ENCODE measurements at places on chromosomes 1 and 21.
A peak's percentile ranks its signal among the peaks of the same experiment; 100 is the strongest.

GRCh38 chr1:25800703-25801377 lies 847 bp downstream of the SELENON start:
- no peak for DNase-seq

GRCh38 chr1:19799230-19800075 lies at the start of gene TMCO4:
TMCO4 (minus strand) TSS chr1:19799916; CDS start chr1:19780758, 19,158 bp downstream.
- no peak for DNase-seq

- no peak for DNase-seq
These were observed 17.2 kb downstream of the VCAM1 start for GRCh38 chr1:100736746-100737145.

DNA sequence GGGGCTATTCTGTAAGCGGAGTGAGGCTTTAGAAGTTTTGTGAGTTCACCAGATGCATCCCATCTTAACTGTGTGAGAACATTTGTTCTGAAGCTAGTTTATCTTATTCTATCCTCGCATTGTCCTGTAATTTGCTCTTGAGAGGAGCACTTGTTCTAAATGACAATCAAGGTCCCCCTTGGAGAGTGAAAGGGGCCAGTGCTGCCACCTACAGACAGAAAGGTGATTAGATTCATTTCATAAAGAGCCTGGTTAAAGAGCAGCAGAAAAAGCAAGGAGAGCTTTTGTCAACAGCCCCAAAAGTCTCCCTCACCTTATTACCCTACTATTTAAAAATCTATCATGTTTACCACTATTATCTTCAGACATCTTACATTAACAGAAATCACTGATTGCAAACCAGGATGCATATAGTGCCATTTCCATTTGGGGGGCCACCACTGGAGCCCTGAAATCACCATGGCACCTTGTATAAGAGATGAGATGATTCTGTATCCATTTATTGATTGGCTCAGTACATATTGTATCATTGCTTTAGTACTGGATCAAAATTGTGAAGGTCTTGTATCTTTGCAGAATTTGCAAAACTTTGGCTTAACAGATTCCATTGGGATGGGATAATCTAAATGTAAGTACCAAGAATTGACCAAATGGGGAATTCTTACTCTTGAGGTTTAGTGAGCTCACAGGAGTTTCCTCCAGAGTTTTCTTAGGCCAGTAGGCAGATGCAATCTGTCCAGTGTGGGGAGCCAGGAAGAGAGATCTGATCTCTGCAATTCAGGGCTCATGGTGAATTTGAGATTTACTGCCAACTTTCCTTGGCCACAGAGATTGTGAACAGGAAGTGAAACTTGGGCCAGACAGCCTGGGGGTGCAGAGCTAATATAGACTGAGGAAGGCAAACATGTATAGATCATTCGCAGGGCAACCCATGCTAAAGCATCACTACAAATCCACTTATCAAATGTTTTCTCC lies 64.3 kb upstream of the TRABD2B start:
- DNase-seq: peak; percentile 90

DNA sequence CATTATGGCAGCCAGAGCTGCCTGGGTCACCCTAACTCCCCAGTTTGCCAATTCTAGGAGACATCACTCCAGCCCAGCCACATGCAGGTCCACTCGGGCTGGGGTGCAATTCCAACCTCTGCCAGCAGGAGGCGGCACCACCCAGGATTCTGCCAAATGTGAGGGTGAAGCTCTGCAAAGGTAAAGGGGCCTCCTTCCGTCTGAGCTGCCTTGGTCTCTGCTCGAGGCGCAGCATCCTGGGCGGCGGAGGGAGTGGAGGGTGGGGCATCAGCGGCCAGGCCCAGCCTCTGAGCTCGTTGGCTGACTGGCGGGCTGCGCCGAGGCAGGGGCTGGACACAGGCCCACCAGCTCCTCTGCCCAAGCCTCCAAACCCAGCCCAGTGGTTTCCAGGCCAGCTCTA lies 63.8 kb downstream of the ARHGEF16 start:
- DNase-seq: no peak
